Hypothalamus (tissue), 51 donors: ENCODE measurements at places on chromosomes 1 and 21.

GRCh38 chr21:38242061-38242460 lies 14.7 kb upstream of the KCNJ15 start:
- DNase-seq = no peak

DNA sequence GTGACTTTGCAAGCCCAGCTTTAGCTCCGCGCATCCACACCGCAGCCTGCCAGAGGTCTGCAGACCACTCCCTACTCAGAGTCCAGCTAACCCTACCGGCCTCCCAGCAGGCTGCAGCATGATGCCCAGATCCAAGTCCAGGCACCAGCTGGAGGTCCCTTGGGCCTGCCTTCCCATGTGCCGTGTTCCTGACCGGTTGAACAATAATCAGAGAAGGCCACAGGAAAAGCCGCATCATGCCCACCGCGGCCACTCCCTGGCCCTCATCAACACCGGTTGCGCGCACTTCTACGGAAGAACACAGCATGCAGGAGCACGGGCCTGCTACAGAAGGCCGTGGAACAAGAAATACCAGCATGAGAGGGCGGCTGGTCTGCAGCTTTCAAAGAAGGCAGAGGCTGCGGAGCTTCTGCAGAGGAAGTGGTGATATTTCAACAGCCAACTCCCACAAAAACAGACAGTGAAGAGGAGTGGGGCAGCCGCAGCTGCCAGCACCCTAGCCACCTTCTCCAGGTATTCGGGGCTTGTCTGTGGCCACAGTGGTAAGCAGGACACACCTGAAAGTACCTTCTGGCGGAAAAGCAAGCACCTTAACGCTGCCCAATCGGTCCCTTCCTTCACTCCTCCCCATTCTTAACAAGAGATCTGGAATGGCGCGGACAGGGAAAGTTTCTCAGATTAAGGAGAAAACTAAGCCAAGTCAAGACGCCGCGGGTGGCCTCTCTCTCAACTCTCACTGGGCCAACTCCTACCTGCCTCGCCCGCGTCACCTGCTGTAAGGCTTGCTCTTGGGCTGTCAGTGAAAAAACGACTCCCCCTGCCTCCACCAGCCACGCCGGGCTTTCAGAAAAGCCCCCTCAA lies 1.5 kb downstream of the PGBD5 start:
- no peak for DNase-seq

- no peak for DNase-seq
Measured at GRCh38 chr1:51575406-51576084, 41.3 kb upstream of the OSBPL9 start.

GRCh38 chr1:14437417-14437918 lies 161.0 kb upstream of the KAZN start:
- no peak for DNase-seq

GRCh38 chr1:21302747-21303715 lies 12.8 kb upstream of the ECE1 start:
- peak; percentile 18 for DNase-seq

GRCh38 chr1:62071695-62072094 lies 123.0 kb upstream of the L1TD1 start:
- no peak for DNase-seq

DNA sequence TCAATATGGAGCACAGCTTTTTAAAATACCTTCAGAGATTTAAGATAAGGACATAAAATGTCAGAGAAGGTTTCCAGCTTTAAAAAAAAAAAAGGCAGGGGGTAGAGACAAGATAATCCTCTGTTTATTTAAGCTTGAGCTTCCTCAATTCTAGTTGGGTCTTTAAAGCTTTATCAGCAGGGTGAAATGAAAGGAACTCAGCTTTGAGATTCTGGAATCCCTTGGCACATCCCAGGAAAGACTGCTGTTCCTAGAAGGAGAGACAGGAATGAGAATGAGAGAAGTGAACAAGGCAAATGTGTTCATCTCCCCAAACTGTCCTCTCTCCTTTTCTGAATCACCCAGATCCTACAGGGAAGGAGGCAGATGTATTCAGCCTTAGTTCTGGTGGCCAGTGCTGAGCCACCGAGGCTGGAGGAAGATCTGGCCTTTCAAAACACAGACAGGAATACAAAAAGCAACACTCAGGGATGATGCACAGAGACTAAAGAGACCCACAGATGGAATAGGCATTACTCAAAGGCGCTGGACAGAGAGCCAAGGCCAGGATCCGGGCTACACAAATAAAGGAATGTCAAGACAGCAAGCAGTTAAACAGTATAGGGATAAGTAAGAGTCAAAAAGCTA lies 385.8 kb upstream of the DUSP10 start:
- no peak for DNase-seq

- no peak for DNase-seq
Measured at GRCh38 chr1:236416165-236416564, 22.1 kb downstream of the EDARADD start.

GRCh38 chr1:154943649-154944400 lies 7.3 kb upstream of the PMVK start:
- no peak for DNase-seq

DNA sequence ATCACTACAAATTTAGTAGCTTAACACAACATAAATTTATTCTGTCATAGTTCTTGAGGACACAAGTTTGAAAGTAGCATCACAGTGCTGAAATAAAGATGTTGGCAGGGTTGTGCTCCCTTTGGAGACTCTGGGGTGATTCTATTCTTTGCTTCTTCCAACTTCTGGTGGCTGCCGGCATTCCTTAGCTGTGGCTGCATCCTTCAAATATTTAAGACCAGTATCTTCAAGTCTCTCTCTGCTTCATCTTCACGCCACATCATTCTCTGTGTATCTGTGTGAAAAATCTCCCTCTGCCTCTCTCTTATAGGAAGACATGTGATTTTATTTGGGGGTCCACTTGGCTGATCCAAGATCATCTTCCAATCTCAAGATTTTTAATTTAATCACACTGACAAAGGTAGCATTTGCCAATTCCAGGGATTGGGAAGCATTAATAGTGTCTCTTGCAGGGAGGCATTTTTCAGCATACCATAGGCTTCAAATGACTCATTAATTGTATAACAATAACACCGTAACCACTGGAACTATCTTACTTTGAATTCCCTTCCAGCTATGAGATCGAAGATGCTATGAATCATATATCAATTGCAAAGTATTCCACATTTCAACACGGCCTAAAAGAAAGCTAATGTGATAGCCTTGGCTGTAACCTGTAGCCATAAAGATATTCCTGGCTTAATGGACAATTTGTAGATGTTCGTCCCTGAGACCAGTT lies 74.6 kb downstream of the DPT start:
- no peak for DNase-seq

- DNase-seq = no peak
Measured at GRCh38 chr1:181206513-181206912, 118.0 kb downstream of the IER5 start.

GRCh38 chr1:992362-992761 lies 7.5 kb downstream of the HES4 start:
- no peak for DNase-seq

DNA sequence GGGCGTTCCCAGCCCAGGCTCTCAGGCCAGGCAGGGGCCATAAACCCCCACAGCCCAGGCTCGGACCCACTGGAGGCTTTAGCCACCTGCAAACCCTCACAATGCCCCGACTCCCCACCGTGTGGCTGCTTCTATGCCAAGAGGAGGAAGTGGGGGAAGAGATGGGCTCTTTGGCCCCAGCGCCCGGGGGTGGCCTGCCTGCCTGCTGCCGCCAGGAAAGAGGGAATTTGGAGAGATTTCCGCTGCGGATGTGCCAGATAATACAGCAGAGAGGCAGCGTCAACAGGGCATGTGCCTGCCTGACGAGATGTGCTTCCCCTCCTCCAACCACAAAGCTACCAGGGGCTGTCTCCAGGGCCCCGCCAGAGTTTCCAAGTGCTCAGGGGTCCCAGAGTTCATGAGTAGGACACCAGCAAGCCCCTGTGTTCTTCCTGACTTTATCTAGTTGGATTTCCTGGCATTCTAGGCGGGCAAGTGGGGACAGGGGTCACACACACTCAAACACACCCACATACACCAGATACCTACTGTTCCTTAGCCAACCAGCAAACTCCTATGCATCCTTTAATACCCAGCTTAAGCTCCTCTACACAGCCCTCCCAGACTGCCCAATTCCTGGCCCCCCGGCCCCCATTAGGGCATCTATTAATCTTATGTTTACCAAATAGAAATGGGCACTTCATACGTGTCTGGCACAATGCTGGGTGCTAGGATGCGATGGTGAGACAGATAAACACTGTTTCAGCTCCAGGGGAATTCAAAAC lies 14.1 kb downstream of the EPHA2 start:
- no peak for DNase-seq

GRCh38 chr1:182664296-182664695 lies 20.1 kb downstream of the RGS8 start:
- no peak for DNase-seq

DNA sequence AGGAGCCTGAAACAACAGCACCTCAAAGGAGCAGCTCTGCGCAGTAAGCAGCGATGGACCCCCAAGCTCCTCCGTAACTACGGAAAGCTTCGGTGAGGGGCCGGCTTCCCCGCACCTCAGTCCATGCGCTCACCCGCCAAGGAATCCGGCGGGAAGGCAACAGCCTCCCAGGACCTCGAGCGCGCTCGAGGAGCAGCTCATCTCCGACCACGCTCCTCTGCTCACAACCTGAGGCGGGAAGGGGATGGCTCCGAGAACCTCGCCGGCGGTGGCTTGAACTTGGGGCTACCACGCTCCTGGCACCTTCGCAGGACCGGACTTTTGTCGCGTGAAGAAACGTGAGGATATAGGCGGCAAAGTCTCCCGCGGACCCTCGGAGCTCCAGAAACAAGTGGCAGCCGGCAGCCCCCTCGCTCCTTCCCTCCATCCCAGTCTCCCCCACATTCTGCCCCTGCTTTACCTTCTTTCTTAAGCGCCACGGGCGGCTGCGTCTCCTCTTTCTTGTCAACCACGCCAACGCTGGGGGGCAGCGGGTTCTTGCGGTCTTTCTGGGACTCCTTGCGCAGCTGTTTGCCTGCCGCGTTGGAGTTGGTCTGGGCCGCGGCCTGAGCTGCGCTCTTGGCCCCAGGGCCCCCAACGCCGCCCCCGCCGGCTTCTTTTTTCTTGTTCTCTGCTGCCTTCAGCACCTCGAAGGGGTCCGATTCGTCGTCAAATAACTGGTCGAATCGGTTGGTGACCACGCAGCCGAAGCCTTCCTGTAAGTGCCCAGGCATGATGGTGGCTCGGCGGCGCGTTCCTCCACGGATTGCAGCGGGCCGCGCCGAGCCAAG lies 459 bp downstream of the SERBP1 start:
- no peak for DNase-seq

- no peak for DNase-seq
Measured at GRCh38 chr1:38137164-38137563, 90.6 kb upstream of the POU3F1 start.

DNA sequence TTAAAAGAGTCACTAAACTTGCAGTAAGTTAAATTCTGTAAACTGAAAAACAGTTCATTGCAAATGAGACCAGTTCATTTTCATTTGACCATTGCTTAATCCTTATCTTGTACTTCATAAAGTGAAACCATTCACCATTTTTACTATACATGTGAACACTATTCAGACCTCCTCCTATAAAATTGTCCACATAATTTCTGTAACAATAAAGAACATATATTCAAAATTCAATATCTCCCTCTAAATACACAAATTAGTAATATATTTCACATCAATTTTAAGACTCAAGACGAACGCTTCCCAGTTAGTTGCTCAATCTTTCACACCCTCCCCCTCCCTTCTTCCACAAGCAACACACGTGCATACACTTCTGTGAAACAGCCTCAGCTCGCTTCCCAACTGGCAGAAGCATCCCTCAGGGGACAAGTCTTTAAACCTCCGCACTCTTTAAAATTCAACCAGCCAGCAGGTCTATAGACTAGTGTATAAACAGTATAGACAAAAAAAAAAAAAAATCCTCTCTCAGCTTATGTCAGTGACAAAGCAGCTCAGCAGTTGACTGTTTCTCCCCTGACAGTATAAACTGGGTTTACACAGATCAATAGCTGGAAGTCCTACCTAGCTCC lies 99.6 kb downstream of the DENND1B start:
- DNase-seq = no peak

GRCh38 chr1:222656391-222657155 lies 38.7 kb downstream of the MIA3 start:
- no peak for DNase-seq

DNA sequence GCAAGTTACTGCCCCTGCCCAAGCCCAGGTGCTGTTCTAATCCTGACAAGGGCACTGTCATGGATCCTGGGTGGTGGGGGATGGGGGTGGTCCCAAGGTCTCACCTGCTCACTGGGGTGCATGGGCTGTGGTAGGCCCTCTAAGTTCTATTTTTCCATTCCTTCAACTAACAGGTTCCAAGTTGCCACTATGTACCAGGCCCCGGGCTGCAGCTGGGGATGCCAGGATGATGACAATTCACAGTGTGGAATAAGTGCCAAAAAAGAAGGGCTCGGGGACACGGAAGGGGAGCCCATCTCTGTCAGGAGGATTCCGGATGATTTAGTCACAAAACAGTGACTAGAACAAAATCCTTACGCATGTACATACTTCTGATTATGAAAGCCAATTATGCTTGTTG lies 76.0 kb downstream of the STUM start:
- no peak for DNase-seq

DNA sequence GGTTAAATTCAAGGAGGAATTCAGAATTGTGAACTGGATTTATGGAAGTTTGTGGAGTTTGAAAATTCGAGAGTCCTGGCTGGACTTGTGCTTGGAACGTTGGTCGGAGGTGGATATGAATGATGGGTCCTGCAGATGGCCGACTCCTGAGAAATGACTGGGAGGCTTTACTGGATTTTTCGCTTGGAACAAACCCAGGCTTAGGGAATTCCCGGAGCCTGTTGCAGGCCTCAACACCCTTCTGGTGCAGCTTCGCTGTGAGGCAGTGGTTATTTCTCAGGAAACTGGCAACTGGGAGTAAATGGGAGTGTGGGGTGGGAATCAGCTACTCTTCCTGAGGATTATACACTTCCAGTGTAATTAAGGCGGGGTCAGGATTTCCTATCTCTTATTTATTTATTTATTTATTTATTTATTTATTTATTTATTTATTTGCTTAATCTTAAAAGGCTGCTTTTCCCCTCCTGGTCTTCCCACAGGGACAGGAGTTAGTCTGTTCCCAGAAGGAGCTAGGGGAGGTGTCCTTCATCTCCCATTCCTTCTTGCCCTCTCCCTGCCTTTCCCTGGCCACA lies 21.1 kb downstream of the MAPKAPK2 start:
- no peak for DNase-seq

DNA sequence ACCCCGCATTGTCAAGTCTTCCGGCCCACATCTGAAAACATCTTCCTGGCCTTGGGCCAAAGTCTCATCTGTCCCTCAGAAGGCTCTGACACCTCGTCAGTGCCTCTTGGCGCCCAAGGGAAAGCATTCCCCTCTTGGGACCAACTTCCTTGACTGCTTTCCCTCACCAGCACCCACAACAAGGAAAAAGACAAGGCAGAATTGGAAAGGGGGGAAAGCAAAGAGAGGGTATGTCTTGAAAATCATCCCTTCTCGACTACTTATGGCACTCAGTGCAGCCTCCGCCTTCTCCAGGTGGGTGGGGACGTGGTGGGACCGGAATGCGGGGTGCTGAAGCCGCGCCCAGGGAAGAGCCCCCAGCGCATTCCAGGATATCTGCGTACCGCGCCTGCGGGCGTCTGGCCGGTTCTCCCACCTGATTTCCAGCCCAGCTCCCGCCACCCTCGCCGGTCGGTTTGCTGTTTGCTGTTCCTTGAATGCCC lies 554 bp upstream of the SLC39A1 start:
- no peak for DNase-seq
